HT-29 (cell line): ENCODE measurements at places on chromosomes 16 and 17. TPM values are rescaled to one million over a fixed set of nuclear protein-coding genes. Genes with fewer than 3 reads are reported as not detected.

Gene TBC1D3E
- total RNA-seq: not detected in 2 replicates

Gene MYH8
- total RNA-seq: not detected in 2 replicates

Gene KRTAP4-11
- not detected in 2 replicates for total RNA-seq

Gene MYH11
- total RNA-seq: 0.05 TPM in 1 of 2 replicates, not detected in the other

Gene MYH10
- total RNA-seq: 14.3 and 28.6 TPM in 2 replicates

Gene HIRIP3
- 21.1 and 23.2 TPM in 2 replicates for total RNA-seq

Gene GAST
- total RNA-seq: not detected in 2 replicates

Gene SEPTIN1
- 0.16 TPM in 1 of 2 replicates, not detected in the other for total RNA-seq

Gene FGF11
- total RNA-seq: 0.46 and 0.52 TPM in 2 replicates

DNA sequence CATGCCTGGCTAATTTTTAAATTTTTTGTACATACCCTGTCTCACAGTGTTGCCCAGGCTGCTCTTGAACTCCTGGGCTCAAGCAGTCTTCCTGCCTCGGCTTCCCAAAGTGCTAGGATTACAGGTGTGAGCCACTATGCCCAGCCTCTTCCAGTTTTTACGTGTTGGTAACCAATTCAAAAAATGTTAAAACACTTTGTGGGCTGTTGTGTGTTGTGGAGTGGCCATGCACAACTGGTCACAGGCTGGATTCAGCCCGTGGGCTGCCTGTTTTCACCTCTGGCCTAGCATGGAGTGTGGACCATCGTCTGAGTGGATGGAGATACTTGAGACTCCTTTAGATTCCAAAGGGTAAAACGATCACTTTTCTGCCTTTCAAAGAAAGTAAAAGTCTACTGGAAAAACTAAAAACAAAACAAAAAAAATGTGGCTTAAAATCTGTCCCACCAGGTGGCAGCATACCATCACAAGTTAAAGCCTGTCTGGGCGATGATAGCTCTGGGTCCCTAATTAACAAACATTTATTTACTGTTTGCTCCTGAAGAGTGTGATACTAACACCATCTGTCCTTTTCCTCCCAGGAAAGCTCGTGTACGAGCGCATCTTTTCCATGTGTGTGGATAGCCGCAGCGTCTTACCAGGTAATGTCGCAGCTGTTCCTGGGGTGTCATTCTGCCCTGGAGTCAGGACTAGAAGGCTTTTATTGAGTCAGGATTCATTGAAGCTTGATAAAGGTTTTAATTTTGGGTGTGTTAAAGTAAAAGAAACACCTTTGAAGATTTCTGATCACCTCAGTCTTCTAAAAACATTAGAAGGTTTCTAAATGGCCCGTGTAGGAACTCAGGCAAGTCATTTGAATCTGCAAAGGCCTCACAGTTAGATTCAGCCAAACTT is 45.8 kb downstream of the VPS35L start:
- peak; percentile 68 for DNase-seq

GRCh38 chr17:80937462-80938381 is 53.9 kb upstream of the CHMP6 start:
- DNase-seq: no peak

DNA sequence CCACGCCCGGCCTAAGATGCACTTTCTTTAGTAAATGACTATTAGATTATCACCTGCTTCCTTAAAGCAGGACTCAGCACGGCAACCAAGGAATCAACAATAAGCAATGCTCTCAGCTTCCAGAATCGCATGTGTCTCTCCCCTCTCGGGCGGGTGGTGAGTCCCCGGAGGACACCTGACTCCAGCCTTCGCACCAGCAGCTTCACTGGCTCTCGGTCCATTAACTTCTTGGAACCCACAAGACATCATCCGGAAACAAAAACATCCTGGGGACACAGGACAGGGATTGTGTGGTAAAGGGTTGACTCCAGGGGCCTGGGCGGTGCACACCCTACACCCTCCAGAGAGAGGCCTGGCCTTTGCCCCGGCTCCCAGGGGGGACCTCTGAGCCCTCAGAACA is 22.7 kb downstream of the UTS2R start:
- no peak for DNase-seq

DNA sequence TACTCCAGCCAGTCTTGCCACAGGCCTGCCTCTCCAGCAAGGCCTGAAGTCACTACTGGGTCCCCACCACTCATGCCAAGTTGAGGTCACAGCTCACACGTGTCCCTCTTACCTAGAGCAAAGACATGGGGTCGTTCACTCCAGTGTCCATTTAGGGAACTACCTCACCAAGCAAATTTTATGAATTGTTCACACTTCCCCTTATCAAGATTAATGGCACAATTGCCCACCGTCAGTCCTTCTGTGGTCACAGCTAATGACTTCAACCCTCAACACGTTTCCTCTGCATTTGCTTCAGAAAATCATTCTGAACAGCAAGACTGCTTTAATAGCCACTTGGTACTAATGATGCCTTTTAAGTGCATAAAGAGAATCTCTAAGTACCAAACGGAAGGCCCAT is 14.6 kb downstream of the IRX6 start:
- no peak for DNase-seq

DNA sequence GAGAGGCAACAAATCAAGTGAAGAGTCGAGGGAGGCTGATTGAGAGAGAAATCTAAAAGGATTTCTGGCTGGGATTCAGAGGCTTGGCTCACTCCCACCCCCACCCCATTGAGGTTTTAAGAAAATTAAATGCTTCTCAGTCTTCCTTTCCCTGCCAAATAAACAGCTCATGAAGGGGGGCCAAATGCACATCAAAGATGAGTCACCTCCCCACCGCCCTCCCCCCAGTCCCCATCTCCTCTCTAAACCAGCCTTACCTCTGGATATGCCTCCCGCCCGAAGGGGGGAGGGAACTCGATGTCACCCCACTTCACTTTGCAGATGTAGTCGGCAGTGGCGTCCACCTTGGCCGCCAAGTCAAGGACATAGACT is 11.6 kb downstream of the ACLY start:
- no peak for DNase-seq

DNA sequence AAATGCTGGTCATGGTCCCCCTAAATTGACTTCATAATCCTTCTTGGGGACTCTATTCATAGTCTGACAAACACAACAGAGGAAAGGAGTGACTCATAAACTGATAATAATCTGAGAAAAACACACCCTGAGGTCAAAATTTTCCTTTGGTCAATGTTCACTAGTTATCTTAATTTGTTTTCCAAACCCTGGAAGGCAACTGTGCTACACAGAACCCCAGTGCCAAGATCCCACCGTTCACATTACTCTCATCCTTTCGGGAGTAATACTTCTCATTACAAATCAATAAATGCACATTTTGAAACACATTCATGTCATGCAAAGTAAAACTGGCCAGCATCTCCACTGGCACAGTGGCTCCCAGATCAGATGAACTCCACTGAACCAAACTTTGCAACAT is 23.2 kb downstream of the COIL start:
- no peak for DNase-seq

GRCh38 chr16:27287887-27288286 is 19.3 kb upstream of the NSMCE1 start:
- DNase-seq: no peak

DNA sequence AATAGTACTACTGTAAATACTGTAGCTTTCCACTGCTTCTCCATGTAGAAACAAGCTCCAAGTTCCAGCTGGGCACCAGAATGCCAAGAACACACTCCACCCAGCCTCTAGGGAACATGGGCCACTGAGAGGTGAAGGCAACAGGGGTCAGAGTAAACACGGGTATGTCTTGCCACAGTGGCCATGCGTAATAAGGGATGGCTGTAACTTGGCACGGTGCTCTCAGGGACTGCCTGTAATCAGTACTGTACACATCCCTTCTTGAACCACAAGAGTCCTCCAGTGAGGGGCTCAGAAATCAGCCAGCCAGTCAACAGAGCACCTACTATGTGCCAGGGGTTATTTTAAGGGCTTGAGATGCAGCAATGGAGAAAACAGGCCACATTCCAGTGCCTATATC is 10.8 kb downstream of the LRRC59 start:
- no peak for DNase-seq

GRCh38 chr17:39791111-39791992 is 53.6 kb downstream of the GRB7 start:
- DNase-seq: no peak

GRCh38 chr17:35256629-35257028 is 13.8 kb downstream of the SLFN5 start:
- DNase-seq: peak; percentile 79

- no peak for DNase-seq
These were observed 29.1 kb upstream of the ERN1 start for GRCh38 chr17:64158831-64159590.

DNA sequence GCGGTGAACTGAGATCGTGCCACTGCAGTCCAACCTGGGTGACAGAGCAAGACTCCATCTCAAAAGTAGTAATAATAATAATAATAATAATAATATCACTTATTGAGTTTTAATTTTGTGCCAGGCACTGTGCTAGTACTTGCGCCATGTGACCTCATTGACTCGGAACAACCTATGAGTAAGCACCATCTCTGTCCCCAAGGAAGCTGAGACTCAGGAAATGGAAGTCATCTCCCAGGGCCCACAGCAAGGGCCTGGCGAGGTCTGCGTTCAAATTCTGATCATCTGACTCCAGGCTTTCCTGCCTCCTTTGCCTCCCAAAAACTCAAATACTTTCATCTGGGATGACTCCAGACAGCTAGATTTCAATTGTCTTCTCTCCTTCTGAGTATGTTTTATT is 162.9 kb downstream of the SEC14L1 start:
- DNase-seq: no peak

- DNase-seq: no peak
These were observed 181.8 kb downstream of the C16orf95 start for GRCh38 chr16:87135246-87136030.

- no peak for DNase-seq
These were observed 1.8 kb downstream of the KCNJ2 start for GRCh38 chr17:70171159-70171558.

DNA sequence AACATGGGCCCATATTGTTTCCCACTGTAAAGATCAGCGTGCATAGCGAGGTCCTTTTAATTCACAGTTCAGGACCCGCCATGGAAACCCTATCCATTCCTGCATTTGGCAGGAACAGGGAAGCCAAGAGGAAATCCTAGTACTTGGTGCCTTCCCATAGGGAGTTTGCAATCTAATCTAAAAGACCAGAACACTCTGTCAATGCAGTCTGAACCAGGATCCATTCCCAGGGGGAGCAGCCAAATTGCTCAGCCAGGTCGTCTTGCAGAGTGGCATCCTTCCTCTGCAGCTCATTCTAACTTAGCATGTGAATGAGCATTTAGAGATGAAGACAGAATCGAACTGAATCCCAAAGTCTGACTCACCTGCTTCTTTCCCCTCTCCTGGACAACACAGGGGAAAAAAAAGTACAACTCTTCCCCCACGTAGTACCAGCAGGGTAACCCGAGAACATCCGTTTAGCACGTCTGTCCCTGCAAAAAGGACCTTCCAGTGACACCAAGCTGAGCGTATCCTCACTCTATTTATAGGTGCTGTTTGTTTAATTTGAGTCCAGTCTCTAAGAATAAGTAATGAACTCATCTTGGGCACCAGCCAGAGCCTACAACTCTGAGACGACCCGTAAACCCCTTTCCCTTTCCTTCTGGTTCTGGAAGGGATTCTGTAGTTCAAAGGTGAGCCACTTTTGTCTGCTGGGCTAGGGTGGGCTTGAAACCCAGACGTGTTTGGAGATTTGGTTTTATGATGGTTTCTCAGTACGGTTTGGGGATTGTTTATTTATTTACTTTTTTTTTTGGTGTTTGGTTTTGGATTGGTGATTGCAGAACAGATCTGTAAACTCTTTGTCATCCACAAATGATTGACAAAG is 74.5 kb downstream of the ERCC4 start:
- no peak for DNase-seq

DNA sequence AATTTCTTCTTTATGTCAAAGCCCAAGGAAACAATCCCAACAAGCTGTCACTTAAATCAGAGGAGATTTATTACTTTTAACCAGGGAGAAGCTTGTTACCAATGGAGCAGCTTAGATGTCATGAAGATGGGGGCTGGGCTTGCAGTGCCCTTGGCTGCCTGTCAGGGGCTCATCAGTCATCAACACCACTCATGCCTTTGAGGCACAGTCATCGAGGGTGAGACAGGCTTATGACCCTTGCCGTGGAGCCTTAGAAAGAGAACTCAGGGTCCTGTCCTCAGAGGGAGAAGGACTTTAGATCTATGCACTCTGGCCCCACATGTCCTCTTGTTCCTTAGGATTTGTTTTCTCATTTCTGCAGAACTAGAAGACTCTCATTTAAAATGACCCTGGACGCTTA is 318.3 kb downstream of the CBLN1 start:
- no peak for DNase-seq

- no peak for DNase-seq
These were observed 902 bp downstream of the DLX4 start for GRCh38 chr17:49969795-49970389.

GRCh38 chr17:74245871-74246270 is 28.2 kb upstream of the DNAI2 start:
- no peak for DNase-seq

DNA sequence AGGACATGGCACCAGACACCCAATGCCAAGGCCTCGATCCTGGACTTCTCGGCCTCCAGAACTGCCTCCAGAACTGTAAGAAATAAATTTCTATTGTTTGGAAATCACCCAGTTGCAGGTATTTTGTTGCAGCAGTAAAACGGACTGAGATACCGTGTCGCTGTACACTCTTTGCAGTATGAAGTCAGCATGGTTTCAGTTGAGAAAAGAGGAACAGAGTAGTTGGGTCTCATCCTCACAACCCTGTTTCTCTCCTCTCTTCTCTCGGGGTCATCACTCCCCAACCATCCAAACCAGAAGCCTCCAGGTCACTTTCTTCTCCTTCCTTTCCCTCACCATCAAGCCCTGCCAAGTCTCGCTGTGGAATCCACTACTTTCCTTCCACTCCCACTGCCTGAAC is 77.8 kb downstream of the ADCY9 start:
- DNase-seq: no peak

DNA sequence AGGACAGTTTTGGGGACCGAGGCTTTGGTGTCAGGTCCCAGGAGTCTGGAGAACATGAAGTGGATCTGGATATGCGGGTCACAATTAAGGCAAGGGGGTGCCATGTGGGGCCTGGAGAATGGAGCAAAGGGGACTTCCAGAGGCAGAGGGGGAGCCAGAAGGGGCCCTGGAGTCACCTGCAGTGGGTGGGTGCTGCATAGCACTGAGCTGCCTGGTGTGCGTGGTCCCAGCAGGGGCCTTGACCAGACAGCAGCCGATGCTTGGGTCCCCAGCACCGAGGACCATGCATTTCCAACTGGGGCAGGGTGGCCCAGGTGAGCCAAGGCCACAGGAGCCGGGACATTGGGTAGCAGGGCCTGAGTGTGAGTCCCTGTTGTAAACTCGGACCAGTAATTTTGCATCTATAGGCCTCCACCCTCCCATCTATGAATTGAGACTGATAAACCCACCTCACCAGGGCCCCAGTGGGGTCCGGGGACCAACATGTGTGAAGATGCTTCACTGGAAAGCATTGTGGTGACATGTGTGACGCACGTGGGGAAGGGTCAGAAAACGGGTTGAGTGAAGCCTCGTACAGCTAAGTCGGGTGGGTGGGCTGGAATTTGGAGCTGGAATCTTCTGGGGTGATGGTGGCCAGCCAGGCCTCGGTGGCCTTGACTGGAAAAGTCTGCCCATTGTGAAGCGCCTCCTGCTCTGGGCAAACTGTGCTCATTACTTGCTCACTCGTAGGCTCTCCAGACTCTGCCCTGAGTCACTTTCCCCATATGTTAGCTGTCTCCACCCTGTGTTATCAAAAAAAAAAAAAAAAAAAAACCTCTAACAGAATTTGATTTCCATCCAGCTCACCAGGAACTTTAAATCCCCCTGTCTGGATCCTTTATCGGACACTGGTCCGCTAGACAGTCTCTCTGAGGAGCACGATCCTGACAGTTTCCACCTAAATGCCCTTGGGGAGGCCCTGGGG is 90.5 kb upstream of the ZNF469 start:
- DNase-seq: no peak

GRCh38 chr16:6692874-6693273 is 639.8 kb upstream of the RBFOX1 start:
- no peak for DNase-seq

GRCh38 chr17:48704361-48705248 is 17.7 kb downstream of the PRAC1 start:
- no peak for DNase-seq
